A549 treated with Mapracorat at 1 μM for 4 hours (cell line): ENCODE measurements at places on chromosomes 11 and 22. TPM values are rescaled to one million over a fixed set of nuclear protein-coding genes. Genes with fewer than 3 reads are reported as not detected.

Gene THAP12
- 39.7 to 47.5 TPM (median 46.0 TPM) in 5 replicates for total RNA-seq

Gene KRTAP5-10
- total RNA-seq = not detected in 5 replicates

Gene UBASH3B
- total RNA-seq = 31.4 to 44.0 TPM (median 42.0 TPM) in 5 replicates

Gene HDHD5
- 34.1 to 46.1 TPM (median 44.1 TPM) in 5 replicates for total RNA-seq

Gene MICALL1
- 16.7 to 20.2 TPM (median 18.6 TPM) in 5 replicates for total RNA-seq

Gene DMC1
- 1.9 to 6.7 TPM (median 2.9 TPM) in 5 replicates for total RNA-seq

Gene C22orf15
- total RNA-seq = not detected in 5 replicates

Gene EFCAB6
- 0.23 to 0.91 TPM (median 0.48 TPM) in 5 replicates for total RNA-seq

Gene IL17REL
- total RNA-seq = 0.04 to 0.06 TPM (median 0.05 TPM) in 5 replicates

Gene PRR5
- 9.6 to 16.2 TPM (median 15.1 TPM) in 5 replicates for total RNA-seq

Gene DGCR6
- total RNA-seq = 1.5 to 2.4 TPM (median 1.9 TPM) in 5 replicates

Gene GLB1L2
- 1.8 to 2.7 TPM (median 2.0 TPM) in 5 replicates for total RNA-seq

Gene CRYBB3
- not detected in 5 replicates for total RNA-seq

Gene SOX10
- not detected in 5 replicates for total RNA-seq

Gene SCGB1D4
- not detected in 5 replicates for total RNA-seq

Gene OR4A16
- not detected in 5 replicates for total RNA-seq
